ENCODE measurements at places on chromosomes 5 and 9. TPM values are rescaled to one million over a fixed set of nuclear protein-coding genes. Genes with fewer than 3 reads are reported as not detected.
A peak's percentile ranks its signal among the peaks of the same experiment; 100 is the strongest.

Gene FCN2
- total RNA-seq, result not detected

Gene STPG3
- not detected for total RNA-seq

Gene SAPCD2
- total RNA-seq, result 5.0 TPM

Gene NEUROG1
- not detected for total RNA-seq

Gene MAMDC2
- total RNA-seq, result 6.3 TPM

Gene CTNND2
- 63.1 TPM for total RNA-seq

Gene GNA14
- total RNA-seq, result 6.1 TPM

Gene LHX3
- total RNA-seq, result not detected

Gene PCDH12
- 12.9 TPM for total RNA-seq

Gene PCA3
- 0.50 TPM for total RNA-seq

DNA sequence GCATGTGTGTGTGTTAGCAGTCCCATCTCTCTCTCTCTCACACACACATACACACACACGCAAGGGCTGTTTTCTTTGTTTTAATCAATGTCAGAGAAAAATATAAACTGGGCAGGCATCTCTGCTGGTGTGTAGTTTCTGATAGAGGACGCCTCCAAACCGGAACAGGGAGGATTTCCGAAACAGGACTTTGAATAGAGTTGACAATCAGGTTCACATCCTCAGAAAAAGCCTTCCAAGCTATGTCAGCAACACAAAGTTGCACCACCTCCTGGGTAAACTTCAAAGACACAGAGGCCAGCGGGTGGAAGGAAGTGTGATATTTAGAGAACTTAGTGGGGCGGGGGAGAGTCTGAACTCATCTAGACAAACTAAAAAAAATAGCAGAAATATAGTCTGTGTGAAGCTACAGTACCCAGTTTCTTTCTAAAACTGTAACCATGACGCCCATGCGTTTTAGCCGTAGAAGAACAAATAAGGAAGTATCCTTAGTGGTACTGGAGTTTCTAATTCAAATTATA lies 1.2 kb downstream of the ST8SIA4 start:
- DNase-seq, result peak; percentile 32

DNA sequence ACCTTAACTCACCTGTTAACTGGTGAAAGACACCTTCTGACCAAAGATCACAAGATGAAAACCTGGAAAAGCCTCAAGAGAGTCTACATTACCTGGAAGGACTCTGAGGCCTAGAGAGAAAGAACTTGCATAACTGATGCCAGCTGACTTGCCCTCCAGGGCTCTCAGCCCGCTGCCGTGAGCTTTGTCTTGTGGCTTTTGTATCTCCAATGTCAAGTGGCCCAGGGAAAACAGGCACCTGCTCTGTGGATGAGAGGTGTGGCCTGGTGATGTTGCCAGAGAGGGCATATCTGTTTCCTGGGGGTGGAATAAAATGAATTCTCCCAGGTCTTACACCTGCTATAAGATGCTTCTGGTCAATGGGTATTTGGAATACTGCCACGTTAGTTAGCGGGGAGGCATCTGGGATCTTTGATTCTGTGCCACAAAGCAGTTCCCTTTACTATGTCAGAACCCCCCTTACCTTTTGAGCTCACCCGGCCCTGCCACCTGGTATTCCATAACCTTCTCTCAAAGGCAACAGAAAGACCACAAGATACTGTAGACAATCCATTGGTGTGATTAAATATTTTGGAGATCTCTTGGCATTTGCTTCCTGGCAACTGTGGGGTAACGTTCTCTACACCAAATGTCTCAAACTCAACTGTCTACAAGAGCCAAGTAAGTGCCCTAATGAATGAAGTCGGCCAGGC lies 54.9 kb upstream of the N4BP3 start:
- no peak for DNase-seq

GRCh38 chr5:62896121-62896893 lies 317.7 kb downstream of the LRRC70 start:
- DNase-seq, result no peak

DNA sequence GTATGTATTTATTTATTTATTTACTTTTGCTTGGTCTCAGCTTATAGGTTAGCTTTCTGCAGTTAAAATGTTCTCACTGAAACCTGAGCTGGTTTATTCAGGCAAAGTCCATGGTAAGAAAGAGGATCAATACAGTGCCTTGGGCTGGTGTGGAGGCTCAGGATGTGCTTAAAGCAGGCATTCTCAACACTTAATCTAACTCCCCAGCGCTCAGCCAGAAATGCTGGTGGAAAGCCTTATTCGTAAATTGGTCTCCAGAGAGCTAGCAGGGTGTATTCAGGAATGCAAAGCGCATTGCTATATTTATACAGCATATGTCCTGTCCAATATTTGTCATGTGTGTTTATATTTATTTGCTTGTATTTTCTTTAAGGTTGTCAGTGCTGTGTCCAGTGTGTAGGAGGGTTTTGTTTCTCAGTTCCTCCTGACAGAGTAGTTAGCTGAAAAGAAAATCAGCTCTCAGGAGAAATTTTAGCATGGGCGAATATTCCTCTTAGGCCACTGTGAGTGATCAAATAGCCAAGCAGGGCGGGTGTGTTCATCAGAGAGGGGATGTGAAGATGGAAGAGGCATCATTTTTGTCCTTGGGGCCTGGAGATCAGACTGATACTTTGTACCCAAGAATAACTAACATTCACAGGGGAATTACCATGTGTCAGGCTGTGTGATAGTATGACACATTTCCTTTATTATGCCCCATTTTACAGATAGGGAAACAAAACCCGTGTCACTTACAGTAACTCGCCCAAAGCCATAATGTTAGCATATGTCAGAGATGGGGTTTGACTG lies 65.8 kb downstream of the DOCK2 start:
- DNase-seq, result no peak

DNA sequence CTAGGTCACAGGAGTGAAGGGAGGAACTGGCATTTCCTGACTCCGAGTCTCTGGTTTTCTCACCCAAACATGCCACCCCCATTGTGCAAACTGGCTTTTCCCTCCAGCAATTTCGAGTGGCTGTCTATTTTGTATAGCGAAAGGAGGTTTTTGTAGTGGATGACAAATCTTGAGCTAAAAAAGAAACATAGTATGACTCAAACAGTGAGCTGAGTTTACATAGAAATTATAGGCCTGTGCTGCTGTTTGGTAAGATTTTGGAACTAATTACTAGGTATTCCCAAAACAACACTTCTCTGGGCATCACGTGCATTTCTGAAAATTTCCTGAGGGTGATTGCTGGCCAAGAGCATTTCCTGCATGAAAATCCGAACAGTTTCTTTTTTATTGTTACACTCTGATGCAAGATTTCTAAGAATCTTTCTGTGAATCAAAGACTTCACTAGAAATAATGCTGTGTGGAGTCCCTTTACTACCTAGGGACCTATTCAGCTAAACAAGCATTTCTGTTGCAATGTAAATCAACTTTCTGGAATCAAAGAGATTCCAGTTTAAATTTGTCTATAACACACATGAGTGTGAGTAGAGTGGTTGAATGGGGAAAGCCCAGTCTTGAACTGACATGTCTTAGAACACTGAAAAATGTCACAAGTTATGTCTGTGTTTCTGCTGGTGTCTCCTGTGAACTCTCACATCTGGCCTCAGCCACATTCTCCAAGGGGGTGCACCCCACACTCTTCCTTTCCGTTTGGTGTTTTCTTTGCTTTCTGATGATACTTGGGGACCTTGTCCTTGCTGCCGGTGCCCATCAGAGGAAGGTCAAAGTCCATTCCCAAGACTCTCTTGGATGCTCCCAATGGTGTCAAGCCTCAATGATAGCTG lies 33.3 kb upstream of the DAPK1 start:
- peak; percentile 52 for DNase-seq

DNA sequence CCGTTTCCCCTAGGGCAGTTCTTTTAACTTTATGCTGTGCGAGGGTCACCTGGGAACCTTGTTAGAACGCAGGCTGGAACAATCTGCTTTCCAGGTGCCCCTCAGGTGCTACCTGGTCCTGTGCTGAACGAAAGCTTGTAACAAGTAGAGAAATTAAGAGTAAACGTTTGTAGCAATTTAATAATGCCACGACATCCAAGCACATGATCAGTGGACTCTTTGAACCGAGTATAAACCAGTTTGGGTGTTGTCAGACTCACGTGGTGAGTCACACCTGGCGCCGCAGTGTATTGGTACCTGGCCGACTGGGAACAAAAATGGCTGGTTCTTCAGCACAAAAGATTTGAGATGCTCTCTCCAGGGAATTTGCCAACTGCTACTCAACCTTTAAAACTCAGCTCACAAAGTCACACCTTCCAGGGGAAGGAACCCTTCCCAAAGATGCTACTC lies 926 bp upstream of the MYO10 start:
- no peak for DNase-seq

GRCh38 chr5:37248421-37248969 lies 681 bp downstream of the CPLANE1 start:
- peak; percentile 11 for DNase-seq

GRCh38 chr5:43104057-43104456 lies 16.7 kb upstream of the ZNF131 start:
- DNase-seq, result no peak

DNA sequence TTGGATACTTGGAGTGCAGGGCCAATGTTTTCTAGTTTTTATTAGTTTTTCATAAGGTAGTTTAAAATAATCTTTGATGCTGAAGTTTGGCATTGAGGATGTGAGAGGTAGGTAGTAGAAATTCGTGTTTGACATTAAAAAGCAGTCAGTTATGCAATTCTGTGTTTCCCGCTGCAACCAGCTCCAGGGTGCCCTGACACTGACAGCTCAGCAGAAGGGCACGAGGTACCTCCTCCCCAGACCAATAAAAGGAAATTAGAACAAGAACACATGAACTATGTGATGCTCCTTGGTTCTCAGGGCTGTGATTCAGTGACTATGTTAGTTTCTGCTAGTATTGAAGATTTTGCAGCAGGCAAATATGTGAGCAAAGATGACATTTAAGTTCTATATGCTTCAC lies 40.2 kb downstream of the NSUN2 start:
- no peak for DNase-seq

DNA sequence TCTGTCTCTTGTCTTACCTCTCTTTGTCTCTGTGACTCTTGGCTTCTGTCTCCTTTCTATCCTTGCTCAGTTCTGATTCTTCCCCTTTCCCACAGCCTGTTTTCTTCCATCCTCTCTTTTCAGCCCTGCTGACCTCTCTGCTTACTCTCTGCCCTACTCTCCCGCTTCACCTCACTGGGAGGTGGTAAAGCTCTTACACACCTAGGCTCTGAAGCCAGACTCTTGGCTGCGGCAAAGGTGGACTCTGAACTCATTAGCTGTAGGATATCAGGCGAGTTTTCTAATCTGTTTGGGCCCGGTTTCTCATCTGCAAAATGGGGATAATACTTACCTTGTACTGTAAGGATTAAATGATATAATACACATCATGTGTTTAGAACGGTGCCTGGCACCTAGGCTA lies 11.1 kb downstream of the PCDH1 start:
- DNase-seq, result no peak

- no peak for DNase-seq
Measured at GRCh38 chr5:81878333-81878732, 93.5 kb upstream of the ATG10 start.

GRCh38 chr5:23825196-23825595 lies 317.8 kb downstream of the PRDM9 start:
- DNase-seq, result no peak

GRCh38 chr5:42950116-42950455 lies 90.0 kb downstream of the ANXA2R start:
- DNase-seq, result no peak

- no peak for DNase-seq
Measured at GRCh38 chr5:36180556-36181350, 28.8 kb downstream of the SKP2 start.

- no peak for DNase-seq
Measured at GRCh38 chr9:10612641-10613398, at the start of gene PTPRD. Gene PTPRD (minus strand): TSS chr9:10613002.

DNA sequence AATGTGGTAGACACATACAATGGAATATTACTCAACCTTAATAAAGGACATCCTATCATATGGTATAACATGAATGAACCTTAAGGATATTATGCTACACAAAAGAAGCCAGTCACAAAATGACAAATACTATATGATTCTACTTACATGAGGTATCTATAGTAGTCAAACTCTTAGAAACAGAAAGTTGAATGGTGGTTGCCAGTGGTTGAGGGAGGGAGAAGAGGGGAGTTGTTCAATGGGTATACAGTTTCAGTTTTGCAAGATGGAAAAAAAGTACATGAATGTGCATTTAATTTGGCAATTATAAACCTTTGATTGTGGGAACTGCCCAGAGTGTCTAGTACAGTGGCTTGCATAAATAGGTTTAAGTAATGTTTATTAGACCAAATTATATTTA lies 473.3 kb upstream of the ZNF608 start:
- DNase-seq, result no peak

- DNase-seq, result no peak
Measured at GRCh38 chr5:102450313-102450990, 48.3 kb downstream of the SLCO6A1 start.

- no peak for DNase-seq
Measured at GRCh38 chr5:108432024-108432423, 50.1 kb upstream of the FBXL17 start.

- no peak for DNase-seq
Measured at GRCh38 chr9:117821954-117822353, 117.8 kb downstream of the TLR4 start.
